ENCODE measurements at places on chromosomes 7 and 10.

- DNase-seq = no peak
These were observed 39.0 kb upstream of the PTPRZ1 start for GRCh38 chr7:121833991-121834390.

- DNase-seq = no peak
These were observed 13.4 kb upstream of the SLIT1 start for GRCh38 chr10:97199152-97199551.

DNA sequence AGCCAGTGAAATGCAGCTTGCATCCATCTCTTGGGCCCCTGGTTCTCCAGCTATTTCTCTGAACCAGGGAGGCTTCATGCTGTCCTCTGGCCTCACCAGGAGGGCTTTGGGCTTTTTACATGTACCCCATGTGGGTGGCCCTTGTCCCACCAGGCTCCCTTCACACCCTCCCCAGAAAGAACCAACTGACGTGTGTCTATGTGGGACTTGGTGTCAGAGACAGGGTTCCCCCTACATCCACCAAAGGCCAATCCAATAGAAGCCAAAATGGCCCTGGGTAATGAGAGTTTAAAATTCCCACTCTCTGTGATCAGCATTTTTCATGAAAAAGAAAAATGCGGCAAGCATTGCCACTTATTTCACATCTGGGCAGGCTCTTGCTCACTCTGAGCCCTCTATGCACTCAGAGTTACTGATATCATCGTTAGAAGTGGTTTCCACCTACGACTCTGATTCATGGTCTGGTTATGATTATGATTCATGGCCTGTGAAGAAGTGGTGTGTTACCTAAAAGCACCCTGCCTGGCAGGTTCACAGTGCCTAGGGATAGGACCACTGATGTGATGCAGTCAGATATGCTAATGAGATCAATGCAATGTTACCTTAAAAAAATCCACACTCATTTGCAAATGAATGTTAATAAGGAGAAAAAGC lies 133.5 kb downstream of the BUB3 start:
- no peak for DNase-seq

DNA sequence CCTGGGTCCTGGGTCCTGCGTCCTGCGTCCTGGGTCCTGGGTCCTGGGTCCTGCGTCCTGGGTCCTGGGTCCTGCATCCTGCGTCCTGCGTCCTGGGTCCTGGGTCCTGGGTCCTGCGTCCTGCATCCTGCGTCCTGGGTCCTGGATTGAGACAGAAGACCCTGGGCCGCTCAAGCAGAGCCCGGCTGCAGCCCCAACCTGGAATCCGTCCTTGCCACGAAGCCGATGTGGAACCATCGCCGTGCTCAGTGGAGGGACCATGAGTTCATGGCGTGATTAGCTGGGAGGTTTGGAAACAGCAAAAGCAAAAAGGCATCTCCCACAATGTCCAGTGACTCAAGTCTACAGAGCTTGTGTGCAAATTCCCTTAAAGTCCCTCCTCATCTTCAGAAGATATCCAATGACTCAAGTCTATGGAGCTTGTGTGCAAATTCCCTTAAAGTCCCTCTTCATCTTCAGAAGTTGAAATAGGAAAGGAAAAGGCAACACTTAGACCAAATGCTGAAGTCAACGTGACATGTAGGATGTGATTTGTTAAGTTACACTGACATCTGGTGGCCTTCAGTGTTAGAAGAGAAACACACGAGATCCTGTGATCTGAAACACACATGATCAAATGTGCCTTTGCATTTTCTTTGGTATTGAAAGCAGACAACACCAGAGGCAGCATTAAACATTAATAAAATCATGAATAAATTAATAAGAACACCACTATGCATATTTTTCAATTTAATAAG lies 179.9 kb downstream of the PTPRN2 start:
- DNase-seq = no peak

DNA sequence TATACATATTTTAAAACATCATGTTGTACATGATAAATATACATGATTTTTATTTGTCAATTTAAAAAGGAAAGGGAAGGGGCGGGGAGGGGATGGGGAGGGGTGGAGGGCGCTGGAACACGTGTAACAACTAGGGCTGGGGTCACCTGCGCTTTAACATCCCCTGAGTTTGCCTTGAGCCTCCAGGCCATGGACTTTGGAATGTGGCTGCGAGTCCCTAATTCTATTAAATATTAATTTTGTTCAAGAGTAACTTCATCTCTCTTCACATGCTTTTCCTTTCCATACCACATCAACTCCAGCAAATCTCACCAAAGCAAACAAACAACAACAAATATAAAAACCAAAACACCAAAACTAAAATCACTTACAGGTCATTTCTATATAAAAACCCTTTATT lies 10.6 kb downstream of the IFIT5 start:
- DNase-seq = no peak

DNA sequence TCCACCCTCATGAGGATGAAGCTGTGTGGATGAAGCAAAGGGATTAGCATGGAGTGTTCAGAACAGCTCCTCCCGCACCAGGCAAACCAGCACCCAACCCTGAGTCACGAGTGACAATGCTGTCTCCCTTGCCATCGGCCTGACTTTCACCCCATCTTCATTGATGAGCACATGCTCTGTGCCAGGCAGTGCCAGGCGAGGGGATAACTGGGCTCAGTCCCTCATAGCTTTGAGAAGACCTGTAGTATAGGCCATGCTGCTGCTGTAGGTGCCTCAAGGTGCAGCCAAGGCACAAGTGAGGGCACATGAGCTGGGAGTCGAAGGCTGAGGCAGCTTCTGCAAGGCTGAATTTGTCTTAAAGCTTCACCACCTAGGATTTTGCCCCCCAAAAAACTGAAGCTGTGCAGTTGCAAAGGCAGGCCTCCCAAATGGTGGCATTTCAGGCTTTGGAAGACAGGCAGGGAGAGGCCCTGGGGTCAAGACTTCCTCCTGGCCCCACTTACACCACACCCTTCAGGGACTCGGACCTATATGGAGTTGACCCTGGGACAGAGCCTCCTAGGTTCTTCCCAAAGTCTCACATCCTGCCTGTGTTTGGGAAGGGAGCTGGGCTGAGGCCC lies 54.2 kb upstream of the GDF10 start:
- DNase-seq = no peak

- no peak for DNase-seq
These were observed 134.1 kb upstream of the ZNF32 start for GRCh38 chr10:43782814-43783213.

DNA sequence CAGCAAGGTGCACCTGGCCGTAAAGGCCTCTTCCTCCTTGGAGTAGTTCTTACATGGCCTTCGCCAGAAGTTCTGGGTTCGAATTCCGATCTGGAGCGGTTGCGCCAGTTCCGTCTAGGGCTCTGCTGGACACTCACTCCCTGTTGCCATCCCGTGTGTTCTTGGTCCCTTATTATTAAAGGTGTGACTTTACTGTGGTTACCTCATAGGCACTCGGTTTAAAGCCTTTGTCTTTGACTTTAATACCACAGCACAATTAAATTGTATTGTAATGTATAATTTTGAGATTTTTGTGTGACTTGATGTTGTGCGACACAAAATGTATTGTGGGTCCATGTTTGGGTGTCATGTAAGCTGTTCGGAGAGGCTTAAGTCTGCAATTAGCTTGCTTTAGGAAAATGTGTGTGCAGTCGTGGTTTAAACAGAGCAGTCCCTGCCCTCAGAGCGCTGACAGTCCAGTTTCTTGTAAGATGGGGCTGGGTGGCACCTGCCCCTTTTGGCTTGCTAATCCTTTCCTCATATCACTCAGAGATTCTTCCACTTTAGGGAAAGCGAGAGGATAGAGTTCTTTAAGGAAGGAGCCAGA lies 919 bp downstream of the INPP5F start:
- no peak for DNase-seq

- DNase-seq = no peak
These were observed 29.6 kb downstream of the CASP7 start for GRCh38 chr10:113709221-113709838.

GRCh38 chr7:55526770-55527169 lies 45.5 kb downstream of the VOPP1 start:
- DNase-seq = no peak

DNA sequence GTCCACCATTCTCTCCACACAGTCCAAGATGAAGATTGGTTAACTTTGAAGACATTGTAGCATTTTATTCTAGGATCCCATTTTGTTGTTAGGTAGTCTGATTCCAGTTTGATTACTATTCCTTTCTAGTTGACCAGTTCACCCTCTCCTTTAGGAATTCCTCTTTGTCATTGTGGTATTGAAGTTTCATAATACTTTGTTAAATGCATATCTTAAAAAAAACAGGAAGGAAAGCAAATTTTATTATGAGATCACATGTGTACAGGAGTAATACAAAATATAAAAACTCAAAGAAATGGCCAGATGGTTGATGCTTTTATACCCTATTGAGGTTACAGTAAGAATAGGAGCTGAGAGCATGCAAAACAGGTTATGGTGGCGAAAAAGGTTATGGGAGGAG lies 15.5 kb upstream of the SEMA3C start:
- DNase-seq = no peak

Measured in neural crest cell (in vitro differentiated cells).